CD8-positive, alpha-beta memory T cell (primary cell): ENCODE measurements at places on chromosomes 6 and 20.

DNA sequence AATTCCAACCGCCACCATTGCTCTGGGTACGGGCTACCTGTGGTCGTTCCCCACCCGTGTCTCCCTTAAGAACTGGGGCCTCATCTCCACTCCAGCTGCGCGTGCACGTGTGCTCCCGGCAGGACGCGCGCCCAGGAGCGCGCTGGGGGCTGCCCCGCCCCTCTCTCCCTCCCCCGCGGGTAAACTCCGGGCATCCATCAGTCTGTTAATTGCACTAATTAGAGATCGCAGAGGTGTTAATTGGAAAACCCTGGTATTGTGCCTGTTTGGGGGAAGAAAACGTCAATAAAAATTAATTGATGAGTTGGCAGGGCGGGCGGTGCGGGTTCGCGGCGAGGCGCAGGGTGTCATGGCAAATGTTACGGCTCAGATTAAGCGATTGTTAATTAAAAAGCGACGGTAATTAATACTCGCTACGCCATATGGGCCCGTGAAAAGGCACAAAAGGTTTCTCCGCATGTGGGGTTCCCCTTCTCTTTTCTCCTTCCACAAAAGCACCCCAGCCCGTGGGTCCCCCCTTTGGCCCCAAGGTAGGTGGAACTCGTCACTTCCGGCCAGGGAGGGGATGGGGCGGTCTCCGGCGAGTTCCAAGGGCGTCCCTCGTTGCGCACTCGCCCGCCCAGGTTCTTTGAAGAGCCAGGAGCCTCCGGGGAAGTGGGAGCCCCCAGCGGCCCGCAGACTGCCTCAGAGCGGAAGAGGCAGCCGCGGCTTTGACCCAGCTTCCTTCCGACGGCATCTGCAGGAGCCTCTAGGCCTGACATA is 14.4 kb downstream of the FOXP4 start:
- peak; percentile 90 for DNase-seq

GRCh38 chr6:106141441-106142237 is 55.5 kb downstream of the PRDM1 start:
- DNase-seq, result no peak

DNA sequence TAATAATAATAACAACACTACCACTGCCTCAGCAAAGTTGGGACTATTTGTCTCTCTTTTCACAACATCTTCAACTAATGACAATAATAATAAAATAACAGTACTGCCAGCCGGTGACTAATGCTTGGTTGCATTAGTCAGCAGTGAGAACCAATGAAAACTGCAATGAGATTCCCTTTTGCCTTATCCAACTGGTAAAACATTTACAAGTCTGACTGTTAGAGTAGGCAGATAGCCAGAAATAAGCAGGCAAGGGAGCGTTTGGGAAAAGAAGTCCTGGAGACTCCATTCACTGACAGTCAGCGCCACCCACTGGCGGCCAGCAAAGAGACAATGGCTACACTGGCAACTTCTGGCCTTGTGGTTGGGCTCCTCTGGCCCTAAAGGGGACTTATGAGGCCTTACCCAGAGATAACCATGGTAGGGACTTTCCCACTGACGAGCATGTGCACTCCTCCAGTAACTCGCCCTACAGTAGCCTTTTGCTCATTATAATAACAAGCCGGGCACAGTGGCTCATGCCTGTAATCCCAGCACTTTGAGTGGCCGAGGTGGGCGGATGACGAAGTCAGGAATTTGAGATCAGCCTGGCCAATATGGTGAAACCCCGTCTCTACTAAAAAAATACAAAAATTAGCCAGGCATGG is 3.4 kb upstream of the NSFL1C start:
- DNase-seq, result no peak

DNA sequence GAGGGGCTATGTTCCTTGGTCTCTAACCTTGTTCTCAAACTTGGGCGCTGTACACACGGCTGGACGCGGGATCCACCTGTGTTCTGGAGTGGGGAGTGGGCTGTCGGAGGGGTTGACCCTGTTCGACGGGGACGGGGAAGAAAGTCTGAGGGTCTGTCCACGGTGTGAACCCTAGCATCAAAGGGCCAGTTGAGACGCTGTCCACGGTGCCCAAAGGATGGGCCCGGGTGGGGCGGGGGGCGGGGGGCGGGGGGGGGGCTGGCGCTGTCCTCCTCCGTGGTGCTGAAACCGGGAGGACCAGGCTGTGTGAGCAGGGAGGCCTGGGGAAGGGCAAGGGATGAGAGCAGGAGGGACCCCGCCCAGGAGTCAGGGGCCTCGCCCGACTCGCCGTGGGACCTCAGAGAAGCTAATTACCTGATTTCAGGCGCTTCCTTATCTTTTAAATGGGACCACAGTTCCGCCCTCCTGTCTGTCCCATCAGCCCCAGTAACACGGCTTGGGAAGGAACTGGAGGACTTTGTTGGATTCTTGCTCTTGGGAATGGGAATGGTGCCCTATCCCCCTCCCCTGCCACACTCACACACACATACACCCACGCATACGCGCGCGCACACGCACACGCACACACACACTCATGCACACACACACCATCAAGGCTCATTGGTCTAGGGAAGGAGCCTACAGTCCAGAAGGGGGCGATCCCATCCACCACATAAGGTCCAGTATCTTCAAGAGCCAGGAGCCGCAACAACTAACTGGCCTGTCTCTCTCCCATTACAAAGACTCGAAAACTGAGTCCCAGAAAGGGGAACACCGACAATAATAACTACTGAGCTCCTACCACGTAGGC is 1.0 kb upstream of the VSTM2L start:
- DNase-seq, result no peak

DNA sequence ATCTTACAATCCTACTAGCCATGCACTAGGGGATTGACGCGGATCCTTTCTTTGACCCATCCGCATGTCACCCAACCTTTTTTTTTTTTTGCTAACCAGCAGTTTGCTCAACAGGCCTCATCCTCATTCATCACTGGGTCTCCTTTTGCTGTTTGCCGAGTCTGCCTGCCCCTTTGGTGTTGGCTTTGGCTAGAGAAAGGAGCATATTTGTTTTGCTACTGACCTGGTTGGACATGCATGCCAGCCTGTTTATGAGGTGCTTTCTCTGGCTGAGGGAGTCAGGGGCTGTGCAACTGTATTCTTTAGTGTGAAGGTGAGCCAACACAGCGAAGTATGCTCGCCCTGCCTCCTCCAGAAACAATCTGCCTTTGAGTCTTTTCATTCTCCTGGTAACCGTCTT is 40.2 kb downstream of the E2F3 start:
- no peak for DNase-seq

- no peak for DNase-seq
Observed at GRCh38 chr6:52475307-52475706, 55.2 kb downstream of the EFHC1 start.

DNA sequence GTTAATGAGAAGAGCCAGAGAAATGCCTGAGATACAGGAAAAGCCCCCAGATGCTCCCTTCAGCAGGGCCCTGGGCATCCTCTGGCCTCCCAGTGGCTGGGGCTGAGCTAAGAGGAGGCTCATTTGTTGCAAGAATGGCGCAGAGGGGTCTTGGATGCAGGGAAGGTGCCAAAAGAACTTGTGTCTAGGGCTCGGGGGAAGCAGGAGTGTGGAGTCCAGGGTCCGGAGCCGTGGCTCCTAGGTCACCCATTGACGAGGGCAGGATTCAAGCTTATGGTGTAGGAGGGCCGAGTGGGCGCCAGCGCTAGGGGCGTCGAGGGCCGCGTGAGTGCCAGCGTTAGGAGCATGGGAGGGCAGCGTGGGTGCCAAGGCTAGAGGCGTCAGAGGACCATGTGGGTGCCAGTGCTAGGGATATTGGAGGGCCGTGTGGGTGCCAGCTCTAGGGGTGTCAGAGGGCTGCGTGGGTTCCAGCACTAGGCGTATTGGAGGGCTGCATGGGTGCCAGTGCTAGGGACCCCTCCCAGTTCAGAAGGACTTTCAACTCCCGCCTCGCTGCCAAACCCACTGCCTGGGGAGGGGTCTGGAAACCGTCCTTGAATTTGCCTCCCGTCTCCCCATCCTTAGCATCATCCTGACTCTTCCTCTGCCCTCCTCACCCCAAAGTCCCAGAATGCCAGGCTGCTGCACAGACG is 250.5 kb upstream of the AFDN start:
- no peak for DNase-seq
